ENCODE measurements at places on chromosomes 7 and 10. TPM values are rescaled to one million over a fixed set of nuclear protein-coding genes. Genes with fewer than 3 reads are reported as not detected.

The SLC29A3 gene
- 1.8 TPM for total RNA-seq

The DGKI gene
- 1.7 TPM for total RNA-seq

The FGFBP3 gene
- 0.50 TPM for total RNA-seq

The FAM25C gene
- total RNA-seq, result not detected

The ANKRD30A gene
- not detected for total RNA-seq

The OR2F1 gene
- total RNA-seq, result not detected
